Neural crest cell (in vitro differentiated cells): ENCODE measurements at places on chromosomes 7 and 10. TPM values are rescaled to one million over a fixed set of nuclear protein-coding genes. Genes with fewer than 3 reads are reported as not detected.

Gene IGF2BP3
- 117 and 118 TPM in 2 replicates for total RNA-seq

DNA sequence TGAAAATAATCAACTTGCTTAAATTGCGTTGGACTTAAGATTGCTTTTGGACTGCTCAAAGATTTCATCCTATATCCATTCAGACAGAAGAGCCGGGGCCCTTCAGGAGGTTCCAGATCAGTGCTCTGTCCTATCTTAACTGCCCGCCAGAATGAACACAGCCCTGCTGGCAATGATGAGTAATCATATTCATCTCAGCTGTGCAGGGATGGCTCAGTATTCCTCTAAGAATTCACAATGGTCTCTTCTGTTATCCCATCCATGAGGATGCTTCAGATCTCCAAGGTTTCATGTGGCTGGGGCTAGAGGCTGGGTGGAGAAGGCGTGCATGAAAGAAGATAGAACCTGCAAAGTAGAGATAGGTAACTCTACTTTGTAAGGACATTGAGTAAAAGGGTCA lies 80.0 kb upstream of the NPVF start:
- DNase-seq, result no peak

Gene CD36
- 0.23 and 0.40 TPM in 2 replicates for total RNA-seq

GRCh38 chr7:37765421-37765829 lies 81.9 kb downstream of the GPR141 start:
- DNase-seq, result no peak

- no peak for DNase-seq
Observed at GRCh38 chr7:154781369-154782303, 221.3 kb downstream of the PAXIP1 start.

DNA sequence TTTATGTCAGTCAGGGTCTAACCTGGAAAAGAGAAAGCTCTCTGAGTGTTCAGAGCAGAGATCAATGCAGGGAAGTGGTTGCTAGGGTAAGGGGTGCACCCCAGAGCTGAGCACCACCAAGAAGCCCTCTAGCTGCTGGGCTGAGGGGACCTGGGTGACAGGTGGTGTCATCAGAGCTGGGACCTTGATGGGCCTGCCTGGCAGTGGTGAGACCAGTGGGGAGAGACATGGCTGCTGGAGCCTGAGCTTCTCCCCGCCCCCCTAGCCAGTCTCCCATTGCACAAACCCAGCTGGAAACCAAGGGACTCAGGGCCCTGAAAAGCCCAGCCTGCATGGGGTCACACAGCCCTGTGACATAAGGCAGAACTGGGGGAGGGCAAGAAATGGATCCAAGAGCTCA lies 49.1 kb upstream of the OSBPL3 start:
- DNase-seq, result no peak

Gene MMRN2
- total RNA-seq, result 0.27 and 0.40 TPM in 2 replicates
